Bone marrow (tissue), 2 donors: ENCODE measurements at places on chromosomes 6 and 20.

DNA sequence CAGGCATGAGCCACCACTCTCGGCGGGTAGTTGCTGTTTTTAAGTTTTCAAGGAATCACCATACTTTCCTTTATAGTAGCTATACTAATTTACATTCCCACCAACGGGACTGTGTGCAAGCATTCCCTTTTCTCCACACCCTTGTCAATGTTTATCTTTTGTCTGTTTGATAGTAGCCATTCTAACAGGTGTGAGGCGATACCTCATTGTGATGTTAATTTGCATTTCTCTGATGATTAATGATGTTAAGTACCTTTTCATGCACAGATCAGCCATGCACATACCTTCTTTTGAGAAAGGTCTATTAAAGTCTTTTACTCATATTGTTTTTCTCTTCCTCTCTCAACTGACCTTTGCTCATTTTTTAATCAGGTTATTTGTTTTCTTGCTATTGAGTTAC is 43.0 kb upstream of the CCND3 start:
- DNase-seq: no peak

- no peak for DNase-seq
Observed at GRCh38 chr6:159170333-159170672, 1.1 kb downstream of the FNDC1 start.

DNA sequence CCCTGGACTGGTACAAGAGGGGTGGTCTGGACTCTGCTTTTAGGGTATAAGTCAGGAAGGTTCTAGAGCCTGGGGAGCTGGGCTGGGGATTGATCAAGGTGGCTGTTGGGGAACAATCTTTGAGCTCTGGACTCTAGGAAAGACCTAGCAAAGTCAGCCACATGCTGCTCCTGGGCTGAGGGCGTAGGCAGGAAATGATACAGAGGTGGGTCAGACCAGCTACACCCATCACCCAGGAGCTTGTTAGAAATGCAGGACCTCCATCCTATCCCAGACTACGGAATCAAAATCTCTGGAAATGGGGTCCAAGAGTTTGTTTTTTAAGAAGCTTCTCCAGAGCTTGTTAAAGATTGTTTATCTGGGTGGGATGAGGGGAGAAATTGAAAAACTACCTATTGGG is 9.4 kb downstream of the ADTRP start:
- DNase-seq: no peak

GRCh38 chr6:29602564-29603361 is 17.8 kb downstream of the OR2H2 start:
- DNase-seq: no peak

DNA sequence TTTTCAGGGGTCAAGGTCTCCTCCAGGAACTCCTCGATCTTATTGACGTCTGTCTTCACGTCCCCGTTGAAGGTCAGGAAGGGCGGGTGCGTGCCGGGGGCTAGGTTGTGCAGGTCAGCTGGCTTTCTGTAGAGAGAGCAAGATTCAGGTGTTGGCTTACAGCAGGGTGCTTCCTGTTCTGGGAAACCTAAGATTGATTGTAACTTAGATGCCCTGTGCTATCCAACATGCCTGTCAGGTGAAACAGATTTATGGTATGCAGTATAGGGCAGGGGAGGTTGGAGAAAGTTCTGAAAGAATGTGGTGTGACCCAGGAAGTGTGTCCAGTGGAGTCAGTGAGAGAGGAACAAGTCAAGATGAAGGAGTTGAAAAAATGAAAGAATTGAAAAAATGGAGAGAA is 66.4 kb downstream of the CLIC5 start:
- no peak for DNase-seq

- DNase-seq: no peak
Observed at GRCh38 chr6:167933847-167934246, 63.6 kb upstream of the KIF25 start.

DNA sequence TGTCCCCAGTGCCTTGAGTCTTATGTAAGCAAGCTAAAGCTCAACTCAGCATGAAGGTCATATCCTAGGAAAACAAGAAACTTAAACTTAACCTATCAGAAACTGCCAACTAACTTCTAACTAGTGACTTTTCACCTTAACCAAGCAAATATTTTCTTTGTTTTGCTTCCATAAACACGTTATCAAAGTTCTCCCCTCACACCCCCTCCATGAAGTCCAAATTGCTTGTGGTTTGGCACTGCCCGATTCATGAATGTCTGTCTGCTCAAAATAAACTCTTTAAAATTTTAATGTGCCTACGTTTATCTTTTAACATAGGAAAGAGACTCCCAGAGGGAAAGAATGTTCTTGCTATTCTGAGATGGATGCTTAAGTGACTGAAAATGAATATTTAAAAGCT is 34.9 kb downstream of the GSTA2 start:
- DNase-seq: no peak
